ENCODE measurements at places on chromosomes 16 and 17.

DNA sequence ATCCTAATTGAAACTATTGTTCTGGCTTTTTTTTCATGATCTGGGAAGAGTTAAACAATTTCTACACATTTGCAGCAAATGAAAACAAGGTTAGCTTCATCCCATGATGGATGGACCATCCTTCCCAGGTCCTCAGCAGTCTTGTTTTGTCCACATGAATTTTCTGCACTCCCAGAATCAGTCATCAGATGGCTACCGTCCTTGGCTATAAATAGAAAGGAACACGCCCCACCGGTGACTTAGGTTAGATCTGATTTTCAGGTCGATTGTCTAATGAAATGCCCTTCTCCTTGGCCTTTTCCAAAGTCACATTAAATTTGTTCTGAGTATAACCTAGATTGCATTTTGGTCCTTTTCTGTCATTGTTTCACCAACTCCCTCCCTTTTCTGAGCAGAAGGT, 41.4 kb upstream of the NOL11 start:
- no peak for DNase-seq

DNA sequence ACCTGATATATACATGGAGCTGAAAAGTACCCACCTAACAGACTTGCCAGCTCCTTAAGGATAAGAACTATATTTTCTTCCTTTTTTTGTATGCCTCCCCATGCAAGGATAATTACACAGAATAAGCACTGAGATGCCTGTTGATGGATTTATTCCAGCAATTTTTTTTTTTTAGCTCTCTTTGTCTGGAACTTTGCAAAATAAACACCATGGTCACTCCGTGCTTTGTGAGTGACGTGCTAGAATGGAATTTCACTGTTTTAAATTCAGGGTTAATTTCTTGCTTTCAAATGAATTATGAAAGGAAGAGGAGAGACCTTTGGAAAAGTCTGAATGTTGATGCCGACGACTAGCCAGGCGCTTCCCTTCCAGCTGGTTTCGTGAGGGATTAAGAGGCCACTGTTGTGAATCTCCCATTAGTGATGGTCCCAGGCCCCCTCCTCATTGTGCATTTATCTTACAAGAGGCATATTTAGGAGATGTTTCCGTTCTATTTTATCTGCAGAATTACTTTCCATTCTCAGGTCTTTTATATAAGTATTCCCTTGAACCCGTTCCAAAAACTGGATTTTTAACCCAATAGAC, 529.1 kb downstream of the WWOX start:
- no peak for DNase-seq

- no peak for DNase-seq
Observed at GRCh38 chr17:74571621-74572270, 4.4 kb upstream of the CD300H start.

DNA sequence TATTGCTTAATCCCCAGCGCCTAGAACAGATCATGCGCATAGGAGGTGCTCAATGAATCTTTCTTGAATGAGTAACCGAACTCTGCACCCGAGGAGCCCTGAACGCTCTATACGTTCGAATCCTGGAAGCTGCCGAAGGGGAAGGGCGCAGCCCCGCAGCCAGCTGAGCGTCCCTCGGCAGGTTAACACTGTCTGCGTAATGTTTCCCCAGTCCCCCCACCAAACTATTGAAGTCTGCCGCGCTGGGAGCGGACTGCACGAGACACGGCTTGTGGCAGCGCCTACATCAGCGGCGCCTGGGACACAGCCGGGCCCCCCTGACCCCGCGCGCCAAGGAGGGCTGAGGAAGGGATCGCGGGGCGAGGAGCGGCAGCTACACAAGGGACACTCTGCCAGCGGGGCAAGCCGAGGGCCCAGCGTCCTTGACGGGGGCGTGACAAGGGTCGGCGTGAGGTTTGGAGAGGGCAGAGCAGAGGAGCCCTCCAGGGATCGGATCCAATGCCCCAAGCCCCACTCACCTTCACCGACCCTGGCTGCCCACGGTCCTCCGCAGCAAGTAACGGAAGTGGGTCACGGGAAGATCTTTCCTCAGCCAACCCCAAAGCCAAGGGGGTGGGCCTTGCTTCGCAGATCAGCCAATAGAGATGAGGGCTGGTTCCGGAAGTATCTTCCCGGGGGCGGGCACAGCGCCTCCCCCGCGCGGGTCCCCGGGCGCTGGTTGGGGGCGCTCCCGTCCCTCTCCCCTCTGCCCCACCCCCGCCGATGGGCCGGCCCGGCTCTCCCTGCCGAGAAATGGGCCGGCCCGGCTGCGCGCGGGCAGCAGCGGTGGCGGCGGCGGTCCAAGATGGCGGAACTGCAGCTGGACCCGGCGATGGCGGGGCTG, at the start of the genes ATP5PD and KCTD2:
Gene ATP5PD, minus strand, starts transcription at position 563 of the 883 bp plus-strand sequence. CDS start 4,319 bp downstream, outside the sequence.
Gene KCTD2, plus strand, starts transcription at position 819 of the 883 bp plus-strand sequence. Its CDS starts 26 bp downstream, at position 845.
- DNase-seq: peak; percentile 84

DNA sequence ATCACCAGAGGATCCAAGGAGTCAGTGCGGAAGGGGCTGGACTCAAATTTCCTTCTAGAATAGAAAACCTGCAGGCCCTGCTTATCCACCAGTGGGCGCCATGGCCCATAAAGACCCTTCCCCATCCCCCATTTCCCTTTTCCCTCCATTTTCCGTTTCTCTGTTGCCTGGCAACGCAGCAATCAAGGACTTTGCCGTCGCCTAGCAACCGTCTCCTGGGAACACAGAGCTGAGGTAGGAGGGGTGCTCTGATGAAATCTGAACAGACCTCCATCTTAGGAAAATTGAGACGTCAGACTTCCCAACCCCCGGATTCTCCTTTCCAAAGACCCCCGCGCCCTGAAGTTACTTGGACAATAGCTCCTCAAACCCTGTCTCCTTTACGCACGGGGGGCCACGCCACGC, 5.7 kb downstream of the DLG4 start:
- peak; percentile 70 for DNase-seq

- DNase-seq: no peak
Observed at GRCh38 chr16:30797670-30798309, 10.8 kb upstream of the ZNF629 start.

- DNase-seq: peak; percentile 34
Observed at GRCh38 chr16:57128771-57129389, 36.5 kb downstream of the CPNE2 start.

- DNase-seq: no peak
Observed at GRCh38 chr17:51706093-51706492, 445.7 kb downstream of the UTP18 start.

DNA sequence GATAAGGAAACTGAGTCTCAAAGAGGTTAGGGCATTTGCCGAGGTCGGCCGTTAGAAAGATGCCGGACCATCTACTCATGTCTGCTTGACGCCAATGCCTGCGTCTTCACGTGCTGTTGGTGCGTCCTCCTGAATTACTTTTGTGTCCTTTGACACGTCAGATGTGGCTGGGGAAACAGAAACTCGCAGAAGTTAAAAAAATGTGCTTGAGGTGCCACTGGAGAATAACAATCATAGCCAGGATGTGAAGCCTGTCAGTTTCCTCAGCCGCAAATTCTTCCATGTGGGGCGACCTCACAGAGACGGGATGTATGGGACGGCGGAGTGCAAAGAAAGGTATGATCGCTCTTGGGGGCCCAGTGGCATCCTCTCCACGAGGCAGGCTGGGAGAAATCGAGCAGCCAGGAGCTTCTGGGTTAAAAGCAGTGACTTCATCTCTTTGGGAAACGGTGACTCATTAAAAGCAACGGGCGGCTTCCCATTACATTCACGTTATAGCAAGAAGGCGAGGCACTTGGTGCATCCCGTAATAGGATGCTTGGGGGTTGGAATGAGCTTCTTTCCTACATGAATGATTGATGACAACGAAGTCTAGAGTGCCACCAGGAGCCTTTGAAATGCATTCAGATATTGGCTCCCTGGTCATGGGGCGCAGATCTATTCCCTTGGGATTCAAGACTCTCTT, 67.8 kb downstream of the BMERB1 start:
- no peak for DNase-seq

DNA sequence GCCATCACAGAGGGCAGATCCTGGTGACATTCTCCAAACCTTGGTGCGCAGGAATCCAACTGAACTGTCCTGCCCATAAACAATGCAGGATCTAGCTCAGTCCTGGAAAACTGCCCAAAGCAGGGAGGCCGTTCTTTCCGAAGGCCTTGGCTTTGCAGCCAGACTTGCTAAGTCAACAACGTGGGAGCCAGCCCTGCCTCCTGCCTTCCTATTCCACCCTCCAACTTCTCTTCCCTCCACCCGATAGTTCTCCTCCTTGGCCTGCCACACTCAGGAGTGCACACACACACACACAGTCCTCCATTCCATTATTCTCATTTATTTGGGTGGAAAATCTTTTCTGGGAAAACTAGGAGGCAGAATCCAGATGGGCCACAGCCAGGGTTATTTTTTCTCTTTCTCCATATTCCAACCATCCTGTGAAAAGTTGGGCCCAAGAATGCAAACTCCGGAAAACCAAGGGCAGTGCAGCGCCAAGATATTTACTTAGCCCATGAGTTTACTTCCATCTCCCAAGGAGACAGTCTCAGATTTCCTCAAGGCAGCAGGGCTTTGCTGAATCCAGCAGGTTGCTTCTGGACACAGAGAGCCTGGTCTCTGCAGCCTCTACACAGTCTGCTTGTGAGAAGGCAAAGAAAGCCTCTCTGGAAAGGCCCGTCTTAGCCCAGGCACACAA, 15.8 kb downstream of the COPRS start:
- no peak for DNase-seq

GRCh38 chr16:19497176-19497575, 24.7 kb downstream of the GDE1 start:
- no peak for DNase-seq

Measured in activated CD8-positive, alpha-beta memory T cell treated with anti-CD3 and anti-CD28 coated beads for 1 hour (primary cell).